Islet precursor cell (in vitro differentiated cells): ENCODE measurements at places on chromosomes 6 and 20.
A peak's percentile ranks its signal among the peaks of the same experiment; 100 is the strongest.

- no peak for DNase-seq
Measured at GRCh38 chr6:118735320-118735719, 83.9 kb upstream of the CEP85L start.

GRCh38 chr20:6919792-6920468 is 152.4 kb downstream of the BMP2 start:
- DNase-seq, result no peak

GRCh38 chr20:43243672-43244269 is 54.1 kb upstream of the PTPRT start:
- no peak for DNase-seq

DNA sequence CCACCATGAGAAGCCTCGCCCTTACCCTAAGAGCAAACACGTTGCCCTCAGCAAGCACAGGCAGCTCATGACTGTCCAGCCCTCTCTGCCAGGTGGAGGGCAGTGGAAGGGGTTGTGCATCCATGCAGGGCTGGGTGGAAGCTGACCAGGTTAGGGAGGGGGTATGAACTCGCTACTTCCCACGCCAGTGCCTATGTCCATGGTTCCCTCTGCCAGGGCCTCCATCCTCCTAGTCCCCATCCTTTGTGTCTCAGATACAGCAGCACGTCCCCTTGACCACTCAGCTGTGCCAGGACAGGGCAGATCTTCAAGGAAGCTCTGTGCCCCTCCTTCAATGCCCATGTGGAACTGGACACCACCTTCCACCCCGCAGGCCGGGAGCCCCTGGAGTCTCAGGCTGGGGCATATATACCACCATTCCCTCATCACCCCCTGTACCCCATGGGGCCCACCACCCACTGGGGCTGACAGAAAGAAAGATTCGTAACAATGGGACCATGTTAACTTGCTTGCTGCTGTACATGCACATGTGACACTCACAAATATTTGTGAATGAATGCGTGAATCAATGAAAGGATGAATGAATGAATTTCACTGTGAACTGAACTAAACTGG is 90.7 kb downstream of the ANKRD60 start:
- peak; percentile 19 for DNase-seq

DNA sequence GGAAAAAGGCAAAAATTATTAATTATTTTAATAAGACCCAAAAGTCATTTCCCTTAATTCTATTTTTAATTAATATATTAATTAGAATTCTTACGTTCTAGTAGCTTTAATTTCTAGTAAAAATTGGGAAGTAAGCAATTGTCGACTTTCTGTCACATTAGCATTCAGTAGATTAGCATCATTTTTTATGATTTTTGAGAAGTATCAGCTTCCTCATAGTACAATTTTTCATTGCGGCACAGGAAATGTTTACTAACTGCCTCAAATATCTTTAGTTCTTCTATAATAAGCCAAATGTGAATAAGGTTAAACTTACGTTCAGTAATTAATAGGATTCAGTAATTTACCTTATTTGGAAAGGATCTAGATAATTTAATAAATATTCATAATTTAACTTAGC is 687.4 kb downstream of the EPM2A start:
- no peak for DNase-seq

- DNase-seq, result no peak
Measured at GRCh38 chr6:161238500-161238899, 35.4 kb downstream of the AGPAT4 start.

DNA sequence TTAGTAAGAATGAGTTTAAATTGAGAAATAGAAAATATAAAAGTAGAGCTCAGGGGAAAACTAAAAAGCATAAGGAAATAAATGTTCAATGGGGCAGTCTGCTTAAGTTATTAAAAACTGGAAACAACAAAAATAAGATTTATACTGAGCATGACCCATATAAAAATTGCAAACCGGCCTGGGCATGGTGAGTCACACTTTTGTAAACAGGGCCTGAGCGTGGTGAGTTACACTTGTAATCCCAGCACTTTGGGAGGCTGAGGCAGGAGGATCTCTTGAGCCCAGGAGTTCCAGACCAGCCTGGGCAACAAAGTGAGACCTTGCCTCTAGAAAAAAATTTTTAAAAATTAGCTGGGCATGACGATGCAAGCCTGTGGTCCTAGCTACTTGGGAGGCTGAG is 74.6 kb downstream of the TMEM244 start:
- no peak for DNase-seq

DNA sequence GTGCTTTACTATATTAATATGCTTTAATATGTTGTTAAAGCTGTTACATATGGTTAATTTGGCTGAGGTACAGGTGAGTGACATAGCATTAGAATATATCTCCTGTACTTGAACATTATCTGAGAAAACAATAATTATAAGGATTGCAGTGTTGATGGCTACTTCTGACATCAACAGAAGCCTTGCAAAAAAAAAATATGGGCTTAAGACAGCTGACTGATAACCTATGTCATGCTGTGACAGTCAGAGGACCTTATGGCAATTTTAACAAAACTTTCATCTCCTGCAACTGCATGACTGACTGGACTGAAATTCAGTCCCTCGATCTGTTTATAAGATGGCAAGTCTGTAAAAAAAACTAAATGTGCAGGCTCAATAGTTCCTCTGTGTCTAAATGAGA is 27.5 kb upstream of the TBX18 start:
- DNase-seq, result no peak

DNA sequence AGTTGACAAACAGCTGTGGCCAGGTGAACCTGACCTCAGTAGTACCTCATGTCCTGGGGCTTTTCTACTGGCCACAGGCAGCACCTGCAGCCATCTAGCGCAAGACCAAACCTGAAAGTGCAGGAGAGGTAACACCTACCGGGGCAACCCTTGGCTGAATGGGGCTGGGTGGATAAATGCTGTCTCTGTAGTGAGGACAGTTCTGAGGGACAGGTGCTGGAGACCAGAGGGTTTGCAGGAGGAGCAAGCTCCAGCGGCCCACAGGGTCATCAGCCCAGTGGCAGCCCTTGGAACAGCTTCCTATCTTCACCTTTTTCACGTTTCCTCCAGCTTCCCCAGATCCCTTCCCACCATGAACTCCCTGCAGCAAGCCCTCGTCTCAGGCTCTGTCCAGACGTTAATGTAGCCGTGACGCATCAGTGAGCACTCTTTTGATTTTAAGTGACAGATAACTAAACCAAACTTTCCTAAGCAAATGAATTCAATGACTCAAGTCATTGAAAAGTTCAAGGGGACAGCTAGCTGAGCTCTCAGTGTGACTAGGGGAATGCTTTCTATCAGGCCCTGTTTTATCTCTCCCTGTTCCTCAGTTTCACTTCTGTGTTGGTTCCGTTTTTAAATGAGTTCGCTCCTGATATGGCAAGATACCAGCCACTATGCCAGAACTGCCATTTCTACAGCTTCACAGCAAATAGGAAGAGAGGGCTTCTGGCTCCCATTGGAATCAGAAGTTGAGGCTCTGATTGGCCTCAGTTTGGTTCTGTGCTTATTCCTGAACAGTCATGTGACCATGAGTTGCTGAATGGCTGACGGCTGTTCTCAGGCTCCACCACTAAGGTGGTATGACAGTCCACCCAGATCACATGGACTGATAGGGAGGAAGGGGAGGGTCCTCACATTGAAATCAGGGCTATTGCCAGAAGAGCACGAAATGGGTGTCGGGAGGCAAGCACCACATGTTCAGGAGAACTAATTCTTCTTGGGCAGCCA is 12.1 kb upstream of the PFDN4 start:
- DNase-seq, result no peak

DNA sequence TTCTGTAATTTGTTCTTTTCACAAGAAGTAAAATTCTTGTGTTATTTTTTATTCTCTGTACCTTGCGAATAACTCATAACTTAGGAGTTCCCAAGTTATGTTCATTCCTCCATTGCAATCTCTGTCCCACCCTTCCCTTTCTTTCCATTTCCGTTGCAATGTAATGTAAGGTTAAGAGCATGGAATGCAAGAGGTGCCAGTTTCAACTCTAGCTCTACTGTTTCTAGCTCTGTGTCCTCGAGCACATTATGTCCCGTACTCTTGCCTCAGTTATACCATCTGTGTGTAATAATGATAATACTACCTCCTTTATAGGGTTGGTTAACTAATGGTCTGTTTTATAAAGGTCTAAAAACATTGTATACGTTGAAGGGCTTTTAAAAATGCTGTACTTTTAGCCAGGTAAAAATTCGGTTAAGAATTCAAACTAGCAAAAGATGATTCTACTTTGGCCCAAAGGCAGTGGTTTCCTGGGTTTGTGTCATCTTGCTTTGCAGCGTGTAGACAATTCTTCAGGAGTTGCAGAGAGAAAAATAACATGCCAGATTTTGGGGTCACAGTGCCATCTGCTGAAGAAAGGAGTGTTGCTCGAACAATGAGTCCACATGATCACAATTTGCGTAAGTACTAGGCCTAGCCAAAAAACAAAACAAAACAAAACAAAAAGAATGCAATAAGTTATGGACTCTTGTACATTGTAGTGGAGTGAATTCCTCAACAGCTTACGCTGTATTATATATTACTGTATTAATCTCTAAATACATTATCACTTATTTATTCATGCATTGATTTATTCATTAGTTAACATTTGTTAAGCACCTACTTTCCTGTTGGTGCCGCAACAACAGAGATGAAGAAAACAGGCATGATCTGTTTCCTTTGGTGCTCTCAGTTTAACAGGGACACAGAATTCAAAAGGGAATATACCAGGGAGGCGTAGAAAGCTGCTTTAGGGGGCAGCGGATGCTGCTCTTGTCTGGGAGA is 10.0 kb upstream of the PFDN4 start:
- DNase-seq, result no peak

DNA sequence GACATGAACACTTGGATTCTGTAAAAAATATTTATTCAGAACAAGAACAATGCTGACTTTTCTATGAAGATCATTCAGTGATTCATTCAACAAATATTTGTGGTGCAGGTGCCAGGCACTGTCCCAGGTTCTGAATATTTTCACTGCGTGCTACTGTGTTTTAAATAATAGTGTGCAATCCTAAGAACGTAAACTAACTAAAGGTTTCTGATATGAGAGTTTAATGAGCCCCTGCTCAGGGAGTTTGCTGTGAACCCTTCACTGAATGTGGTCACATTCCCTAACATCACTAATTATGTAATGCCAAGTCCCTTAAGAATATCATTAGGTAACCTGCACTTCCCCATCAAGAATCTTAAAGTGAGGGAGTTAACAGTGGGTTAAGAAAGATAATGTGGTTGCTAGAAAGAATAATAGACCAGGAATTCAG is 1.7 kb upstream of the TMEM170B start:
- no peak for DNase-seq

DNA sequence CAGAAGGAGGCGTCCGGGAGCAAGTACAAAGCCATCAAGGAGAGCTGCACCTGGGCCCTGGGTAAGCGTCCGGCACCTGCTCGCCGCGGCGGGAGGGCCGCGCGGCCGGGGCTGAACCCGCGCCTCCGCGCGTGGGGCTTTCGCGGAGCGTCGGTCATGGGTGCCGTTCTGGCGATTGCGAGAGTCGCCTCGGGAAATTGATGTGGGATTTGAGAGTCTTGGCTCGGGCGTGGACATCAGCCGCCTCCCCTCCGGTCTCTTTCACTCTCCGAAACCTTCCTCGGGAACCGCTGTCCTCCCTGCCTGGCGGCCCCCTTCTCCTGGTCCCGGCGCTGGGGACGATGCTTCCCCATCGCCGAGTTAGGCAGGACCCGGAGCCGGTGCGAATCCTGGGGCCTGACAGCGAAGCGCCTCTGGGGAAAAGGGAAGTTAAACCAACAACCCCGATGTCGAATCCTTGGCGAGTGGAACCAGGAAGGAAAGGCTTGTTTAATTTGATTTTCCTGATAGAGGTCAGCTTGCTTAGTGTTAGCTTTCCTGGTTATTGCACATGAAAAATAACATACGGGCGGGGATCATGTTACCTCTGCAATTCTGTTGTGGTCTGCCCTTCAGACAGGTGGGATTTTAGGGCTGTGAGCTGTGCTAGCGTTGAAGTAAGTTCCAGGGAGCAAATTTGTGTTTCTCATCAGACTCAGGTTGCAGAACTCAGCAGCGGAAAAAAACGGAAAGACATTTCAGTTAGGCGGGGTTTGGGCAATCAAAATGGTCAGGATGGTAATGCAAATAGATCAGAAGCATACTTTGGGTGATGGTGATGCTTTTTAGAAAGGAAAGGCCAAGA is 594 bp downstream of the ARFGEF3 start:
- no peak for DNase-seq

DNA sequence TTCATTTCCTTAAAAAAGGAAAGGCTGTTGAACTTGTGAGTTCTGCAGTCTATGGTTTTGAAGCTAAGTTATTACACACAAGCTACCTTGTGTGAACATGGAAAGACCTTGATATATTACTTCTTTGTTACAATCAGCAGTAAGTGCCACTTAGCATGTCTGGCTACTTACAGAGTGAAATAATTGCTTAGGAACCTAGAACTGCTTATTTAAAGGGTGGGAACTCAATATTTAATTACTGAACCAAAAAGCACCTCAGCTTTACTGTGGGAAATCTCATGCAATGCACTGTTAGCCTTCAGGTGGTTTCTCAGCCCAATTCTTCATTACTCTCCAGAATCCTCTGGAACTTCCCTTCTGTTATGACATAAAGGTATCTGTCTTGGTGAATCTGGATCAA is 17.9 kb downstream of the PERP start:
- no peak for DNase-seq

DNA sequence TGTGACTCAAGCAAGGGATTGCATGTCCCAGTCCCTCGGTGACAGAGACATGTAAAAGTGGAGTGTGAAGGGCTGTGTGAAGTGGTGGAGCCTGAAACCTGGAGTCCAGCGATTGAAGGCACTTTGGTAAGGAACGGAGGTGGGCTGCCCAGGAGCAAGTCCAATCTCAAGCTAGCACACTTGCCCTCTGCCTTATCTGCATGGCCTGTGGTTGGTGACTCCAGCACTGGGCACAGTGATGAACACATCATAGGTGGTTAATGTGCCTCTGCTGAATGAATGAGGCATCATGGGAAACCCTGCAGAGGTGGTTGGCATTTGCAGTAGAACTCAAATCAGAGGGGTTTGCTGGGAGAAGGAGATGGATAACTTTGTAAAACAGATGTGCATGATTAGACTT is 14.9 kb upstream of the ULBP3 start:
- peak; percentile 38 for DNase-seq

GRCh38 chr6:11782524-11782923 is 3.9 kb upstream of the ADTRP start:
- DNase-seq, result no peak

DNA sequence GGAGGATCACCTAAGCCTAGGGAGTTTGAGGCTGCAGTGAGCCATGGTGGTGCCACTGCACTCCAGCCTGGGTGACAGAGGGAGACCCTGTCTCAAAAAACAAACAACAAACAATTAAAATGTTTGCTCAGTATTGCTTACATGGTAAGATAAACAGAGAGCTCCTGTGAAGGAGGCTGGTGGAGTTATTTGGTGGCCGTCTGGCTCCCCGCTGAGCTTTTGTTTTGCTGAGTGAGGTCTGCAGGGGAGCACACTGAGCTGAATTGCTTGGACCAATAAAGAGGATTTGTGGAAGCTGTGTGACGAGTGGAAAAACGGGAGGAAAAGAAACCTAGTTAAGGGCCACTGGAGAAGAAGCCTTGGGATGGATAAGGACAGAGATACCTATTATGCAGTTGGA is 41.1 kb upstream of the BMP6 start:
- DNase-seq, result peak; percentile 49
